Chondrocyte (in vitro differentiated cells): ENCODE measurements at places on chromosomes 6 and 20.

- no peak for DNase-seq
Observed at GRCh38 chr6:115891111-115891669, 169.5 kb downstream of the FRK start.

DNA sequence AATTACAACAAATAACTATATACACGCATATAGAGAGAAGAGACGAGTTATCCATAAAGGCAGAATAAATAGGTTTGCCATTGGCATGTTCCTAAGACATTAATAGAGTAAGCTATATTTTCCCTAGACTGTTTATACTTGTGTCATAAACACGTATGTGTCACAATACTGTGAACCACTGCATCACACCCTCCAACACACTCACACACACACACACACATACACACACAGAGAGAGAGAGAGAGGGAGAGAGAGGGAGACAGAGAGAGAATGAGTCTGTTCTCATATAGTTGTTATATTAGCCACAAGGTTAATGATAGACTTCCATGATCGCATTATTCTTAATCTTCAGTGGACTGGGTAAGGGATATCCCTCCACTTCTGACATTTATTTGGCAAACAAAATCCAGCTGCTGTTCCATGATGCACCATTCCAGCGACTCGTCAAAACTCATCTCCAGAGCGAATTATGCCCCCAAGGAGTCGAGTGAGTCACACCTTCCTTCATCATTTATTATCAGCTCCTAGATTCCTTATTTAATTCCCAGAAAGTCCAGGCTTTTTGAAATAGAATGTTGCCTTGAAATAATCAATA lies 82.8 kb upstream of the HIVEP1 start:
- no peak for DNase-seq

DNA sequence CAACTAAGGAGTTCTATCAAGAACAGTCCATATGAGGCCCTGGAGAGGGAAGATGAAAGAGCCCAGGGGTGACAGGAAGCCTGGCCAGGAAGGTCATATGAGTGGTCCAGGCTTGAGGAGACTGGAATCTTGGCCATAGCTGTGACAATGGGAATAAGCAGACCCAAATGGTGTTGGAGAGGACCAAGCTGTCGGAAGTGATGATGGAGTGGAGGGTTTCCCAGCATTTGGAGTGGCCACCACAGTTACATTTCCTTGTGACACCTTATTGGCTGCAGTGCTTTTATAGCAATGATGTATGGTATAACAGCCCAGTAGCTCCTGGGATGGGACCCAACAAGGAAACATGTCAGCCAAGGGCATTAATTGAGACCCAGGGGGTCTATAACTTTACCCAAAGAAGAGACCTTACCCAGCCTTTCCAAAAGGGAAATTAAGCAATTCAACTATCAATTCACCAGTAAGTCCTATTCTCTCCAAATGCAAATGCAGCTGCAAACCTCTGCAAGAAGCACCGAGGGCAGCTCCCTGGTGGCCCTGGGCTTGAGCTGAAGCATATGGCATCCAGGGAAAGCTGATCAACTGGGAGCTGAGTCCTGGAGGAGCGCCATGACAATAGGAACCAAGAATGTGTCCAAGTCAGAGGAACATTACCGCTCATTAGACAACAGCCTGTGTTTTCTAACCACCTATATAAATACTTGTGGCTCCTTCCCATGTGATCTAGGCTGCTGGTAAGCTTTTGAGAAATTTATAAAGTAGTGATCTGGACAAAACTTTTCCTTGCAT lies 219.4 kb downstream of the SOD2 start:
- DNase-seq = no peak

GRCh38 chr6:56739836-56740815 lies 97.4 kb upstream of the DST start:
- DNase-seq = no peak

DNA sequence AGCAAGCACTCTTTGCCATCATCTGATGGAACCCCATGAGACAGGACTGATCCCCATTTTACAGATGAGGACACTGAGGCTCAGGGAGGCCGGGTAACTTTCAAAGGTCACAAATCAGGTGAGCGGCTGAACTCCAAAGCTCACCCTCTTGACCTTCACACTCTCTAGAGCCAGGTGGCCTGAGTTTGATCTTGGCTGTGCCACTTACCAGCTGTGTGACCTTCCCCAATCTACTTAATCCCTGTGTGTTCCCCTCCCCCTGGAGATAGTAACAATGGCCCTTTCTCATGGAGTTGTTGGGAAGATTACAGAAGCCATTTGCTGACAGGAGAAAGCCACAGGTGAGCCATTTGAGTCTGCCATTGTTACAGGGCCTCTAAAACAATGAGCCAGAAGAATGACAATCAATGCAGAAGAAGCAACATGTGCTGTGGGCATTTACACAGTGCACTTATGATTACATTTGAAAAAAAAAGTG lies 34.5 kb downstream of the BMP7 start:
- no peak for DNase-seq

- no peak for DNase-seq
Observed at GRCh38 chr6:159013229-159013628, 13.2 kb upstream of the RSPH3 start.

DNA sequence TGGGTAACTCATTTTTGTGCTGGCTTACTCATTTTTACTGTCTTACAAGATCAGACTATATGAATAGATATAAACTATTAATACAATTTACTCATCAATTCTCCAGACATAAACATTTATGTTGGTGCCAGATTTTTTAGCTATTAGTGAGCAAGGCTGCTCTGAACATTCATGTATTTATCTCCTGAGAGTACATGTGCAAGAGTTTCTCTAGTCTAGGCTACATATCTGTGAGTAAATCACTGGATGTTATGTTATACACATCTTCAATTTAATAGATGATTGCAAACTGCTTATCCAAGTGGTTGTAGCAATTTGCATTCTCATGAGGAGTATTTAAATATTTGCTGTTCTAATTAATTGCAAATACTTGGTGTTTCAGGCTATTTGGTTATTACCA lies 687.1 kb downstream of the PTPRT start:
- DNase-seq = no peak

- DNase-seq = no peak
Observed at GRCh38 chr6:23305325-23305943, 736.1 kb downstream of the HDGFL1 start.

GRCh38 chr6:76703285-76703684 lies 630.8 kb upstream of the IMPG1 start:
- no peak for DNase-seq

DNA sequence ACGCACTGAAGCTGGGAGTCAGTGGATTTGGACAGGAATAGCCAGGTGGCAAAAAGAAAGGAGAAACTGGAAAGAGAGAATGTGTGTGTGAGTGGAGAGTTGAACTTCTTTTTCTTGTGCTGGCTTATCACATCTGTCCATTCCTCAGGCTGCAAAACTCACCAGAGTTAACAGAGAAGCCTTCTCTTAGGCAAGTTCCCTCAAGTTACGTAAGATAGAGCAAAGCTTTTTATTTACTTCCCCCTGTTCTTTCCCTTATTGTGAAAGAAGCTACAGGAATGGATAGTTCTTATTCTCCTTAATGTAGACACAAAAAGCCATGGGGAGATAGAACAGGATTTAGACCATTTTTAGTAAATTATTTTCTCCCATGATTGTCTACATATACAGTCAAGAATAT lies 188.6 kb downstream of the BMP2 start:
- DNase-seq = no peak

GRCh38 chr6:35973670-35974222 lies 50.7 kb downstream of the SLC26A8 start:
- DNase-seq = no peak

DNA sequence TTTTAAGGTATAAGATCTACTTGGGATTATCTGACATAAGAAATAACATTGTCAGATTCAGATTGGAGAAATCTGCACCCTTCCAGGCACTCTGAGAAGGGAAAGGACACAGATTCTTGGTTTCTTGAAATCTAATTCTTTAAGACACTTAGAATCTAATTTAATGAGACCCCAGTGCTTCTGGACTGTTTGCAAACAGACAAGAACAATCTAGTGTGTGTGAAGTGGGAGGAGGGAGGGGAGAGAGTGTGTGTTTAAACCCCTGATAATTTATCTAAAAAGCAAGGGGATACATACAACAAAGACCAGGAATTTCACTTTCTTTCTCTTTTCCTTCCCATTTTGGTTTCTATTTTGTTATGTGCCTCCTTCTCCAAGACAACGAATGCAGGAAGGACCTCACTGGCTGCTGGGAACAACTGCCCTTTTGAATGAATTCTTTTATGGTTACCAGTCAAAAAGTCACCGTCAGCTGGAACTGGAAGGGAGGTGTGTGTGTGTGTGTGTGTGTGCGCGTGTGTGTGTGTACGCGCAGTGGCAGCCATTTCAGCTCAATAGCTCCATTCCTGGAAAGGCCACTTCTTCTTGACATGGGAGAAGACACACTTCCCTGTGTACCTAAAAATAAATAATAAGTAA lies 129.4 kb downstream of the BCAS1 start:
- DNase-seq = no peak

DNA sequence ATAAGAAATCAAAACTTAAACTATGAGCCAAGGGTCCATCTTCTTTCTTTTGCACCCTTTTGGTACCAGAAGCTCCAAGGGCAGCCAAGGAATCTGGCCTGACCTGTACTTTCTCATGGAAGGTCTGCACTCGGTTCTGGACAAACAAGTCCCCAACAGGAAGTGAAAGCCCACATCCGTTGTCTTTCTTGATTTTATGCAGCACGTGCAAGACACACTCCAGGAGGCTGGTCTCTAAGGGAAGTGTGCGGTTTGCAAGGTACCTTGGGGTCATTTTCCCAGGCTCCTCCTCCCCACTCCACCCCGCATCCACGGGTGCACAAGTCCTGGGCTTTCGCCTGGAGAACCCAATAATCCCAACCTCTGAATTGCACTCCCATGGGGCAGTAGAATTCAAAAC lies 101.9 kb downstream of the NFATC2 start:
- no peak for DNase-seq

- DNase-seq = no peak
Observed at GRCh38 chr20:20624914-20625313, 87.5 kb downstream of the RALGAPA2 start.

- DNase-seq = no peak
Observed at GRCh38 chr20:12573442-12573841, 435.3 kb upstream of the SPTLC3 start.

- no peak for DNase-seq
Observed at GRCh38 chr20:3378138-3378537, 29.3 kb downstream of the DNAAF9 start.

GRCh38 chr20:10119336-10119735 lies 84.5 kb downstream of the ANKEF1 start:
- DNase-seq = no peak

GRCh38 chr20:708956-709355 lies 33.4 kb upstream of the SCRT2 start:
- DNase-seq = no peak

- DNase-seq = peak; percentile 56
Observed at GRCh38 chr6:33172688-33173534, 19.4 kb downstream of the COL11A2 start.

- DNase-seq = no peak
Observed at GRCh38 chr6:170224694-170225660, 65.9 kb downstream of the DLL1 start.

DNA sequence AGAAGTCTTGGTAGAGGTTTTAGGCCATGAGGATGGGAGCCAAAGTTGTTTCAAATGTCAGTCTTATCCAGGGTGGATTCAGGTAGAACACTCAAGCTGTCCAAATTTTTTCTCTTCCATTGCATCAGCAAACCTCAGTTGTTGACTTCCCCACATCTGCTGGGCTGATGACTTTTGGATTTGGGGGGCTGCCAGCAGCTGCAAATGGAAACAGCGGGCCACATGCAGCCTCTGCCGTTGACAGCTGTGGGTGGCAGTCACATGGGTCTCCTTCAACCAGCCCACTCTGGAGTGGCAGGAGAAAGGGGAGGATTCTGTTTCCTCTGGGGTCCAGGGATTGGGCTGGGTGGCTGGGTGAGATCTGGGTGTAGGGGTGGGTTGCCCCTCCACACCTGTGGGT lies 5.8 kb upstream of the MLN start:
- DNase-seq = peak; percentile 25

DNA sequence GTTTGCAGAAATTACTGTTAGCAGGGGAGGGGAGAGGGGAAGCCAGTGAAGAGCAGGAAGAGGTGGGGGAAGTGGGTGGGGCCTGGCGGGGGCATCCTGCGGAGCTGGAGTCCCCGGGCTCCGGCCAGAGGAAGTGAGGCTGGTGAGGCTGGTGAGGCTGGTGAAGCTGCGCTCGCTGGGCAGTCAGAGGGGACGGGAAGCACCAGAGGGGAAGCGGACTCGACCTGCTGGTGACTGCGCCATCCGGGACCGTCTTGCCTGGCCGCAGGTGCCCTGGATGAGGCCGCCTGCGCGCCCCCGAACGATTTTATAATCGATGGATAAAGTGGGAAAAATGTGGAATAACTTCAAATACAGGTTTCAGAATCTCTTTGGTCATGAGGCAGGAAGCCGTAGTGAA lies 635.3 kb upstream of the MARCKS start:
- DNase-seq = no peak

DNA sequence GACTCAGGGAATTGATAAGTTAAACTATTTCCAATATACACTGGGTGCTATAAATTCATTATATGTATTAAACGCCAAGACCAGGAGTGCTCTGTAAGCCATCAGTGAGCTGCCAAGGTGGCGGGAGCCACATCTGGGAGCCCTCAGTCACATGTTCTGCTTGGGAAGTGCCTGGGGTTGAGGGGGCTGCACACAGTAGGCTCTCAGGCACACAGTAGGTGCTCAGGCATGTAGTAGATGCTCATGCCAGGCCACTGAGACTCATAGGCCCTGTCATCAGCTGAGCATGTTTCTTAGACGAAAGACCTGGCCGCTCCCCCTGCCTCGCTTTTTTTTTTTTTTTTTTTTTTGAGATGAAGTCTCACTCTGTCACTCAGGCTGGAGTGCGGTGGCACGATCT lies 83.3 kb upstream of the BHLHE23 start:
- DNase-seq = peak; percentile 26

- no peak for DNase-seq
Observed at GRCh38 chr20:44264287-44264686, 17.2 kb downstream of the GDAP1L1 start.

DNA sequence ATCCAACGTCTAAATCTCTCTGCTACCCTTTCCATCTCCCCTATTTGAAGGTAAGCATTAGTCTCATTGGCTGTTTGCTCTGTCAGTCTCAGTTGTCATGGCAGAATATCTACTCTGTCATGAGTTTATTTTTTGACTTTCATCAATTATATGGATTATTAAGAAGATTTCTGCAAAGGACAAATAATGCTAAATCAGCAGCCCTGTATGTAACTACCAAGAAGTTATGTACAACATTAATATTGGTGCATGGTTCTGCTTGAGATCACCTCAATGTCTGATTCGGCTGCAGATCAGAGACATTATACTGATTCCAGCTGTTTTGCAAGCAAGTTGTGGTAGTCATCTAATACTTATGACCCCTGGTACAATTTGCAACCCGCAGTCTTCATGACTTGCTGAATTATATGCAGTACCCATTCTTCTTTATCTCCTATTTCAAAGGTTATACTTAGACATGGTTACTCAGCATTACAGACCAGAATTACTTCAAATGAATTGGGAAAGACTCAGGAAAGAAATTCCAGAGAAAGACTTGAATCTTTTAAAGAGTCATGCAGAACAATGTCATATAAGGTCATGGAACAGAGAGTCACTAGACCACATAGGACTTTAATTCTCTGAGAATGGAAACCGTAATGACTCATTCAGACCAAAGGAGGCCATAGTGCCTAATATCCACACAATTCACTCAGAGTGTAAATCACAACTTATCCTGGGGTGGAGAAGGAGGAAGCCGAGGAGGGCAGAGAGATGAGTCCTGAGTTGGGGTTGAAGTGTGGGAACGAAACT lies 201.4 kb downstream of the IBTK start:
- no peak for DNase-seq

GRCh38 chr6:137105375-137105774 lies 60.6 kb upstream of the IL20RA start:
- no peak for DNase-seq

- no peak for DNase-seq
Observed at GRCh38 chr6:161080263-161080970, 88.8 kb downstream of the MAP3K4 start.
